ENCODE measurements at places on chromosomes 3 and 15.

GRCh38 chr3:194964809-194965208 is 279.1 kb downstream of the FAM43A start:
- no peak for DNase-seq

DNA sequence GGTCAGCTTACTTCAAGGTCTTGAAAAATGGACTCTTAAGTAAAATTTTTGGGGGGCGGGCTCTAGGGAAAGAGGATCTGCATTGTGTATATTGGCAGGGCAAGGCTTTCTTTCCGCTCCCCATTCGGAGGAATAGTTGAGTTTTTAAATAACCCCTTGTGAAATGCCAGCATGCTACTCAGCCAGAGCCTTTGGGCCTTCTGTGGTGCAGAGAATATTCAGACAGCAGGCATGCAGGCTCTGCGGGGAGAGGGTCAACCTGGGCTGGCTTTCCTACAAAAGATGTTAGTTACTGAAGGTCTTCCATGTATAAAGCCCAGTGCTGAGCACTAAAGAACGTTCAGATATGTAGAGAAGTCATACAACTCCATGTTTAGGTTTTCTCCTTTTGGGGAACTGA is 40.6 kb downstream of the ADAMTSL3 start:
- no peak for DNase-seq

- no peak for DNase-seq
Observed at GRCh38 chr3:41216422-41216821, 17.1 kb downstream of the CTNNB1 start.

DNA sequence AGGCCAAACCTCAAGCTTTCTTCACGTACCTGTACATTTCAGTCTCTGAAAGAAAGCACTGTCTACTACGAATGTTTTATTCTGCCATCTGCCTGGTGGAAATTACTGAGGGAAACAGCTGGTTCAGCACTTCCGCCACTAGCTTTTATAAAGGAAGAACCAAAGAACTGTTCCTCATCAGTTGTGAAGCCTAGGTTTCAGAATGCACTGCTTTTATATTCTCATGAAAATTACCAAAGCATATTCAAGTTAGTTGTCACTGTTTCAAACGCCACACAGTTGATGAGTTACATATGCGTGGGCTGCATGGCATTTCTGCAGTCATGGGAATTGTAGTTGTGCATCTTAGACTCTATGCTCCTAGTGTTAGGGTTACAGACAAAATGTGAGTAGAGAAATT is 21.5 kb upstream of the ZBTB38 start:
- DNase-seq, result no peak

DNA sequence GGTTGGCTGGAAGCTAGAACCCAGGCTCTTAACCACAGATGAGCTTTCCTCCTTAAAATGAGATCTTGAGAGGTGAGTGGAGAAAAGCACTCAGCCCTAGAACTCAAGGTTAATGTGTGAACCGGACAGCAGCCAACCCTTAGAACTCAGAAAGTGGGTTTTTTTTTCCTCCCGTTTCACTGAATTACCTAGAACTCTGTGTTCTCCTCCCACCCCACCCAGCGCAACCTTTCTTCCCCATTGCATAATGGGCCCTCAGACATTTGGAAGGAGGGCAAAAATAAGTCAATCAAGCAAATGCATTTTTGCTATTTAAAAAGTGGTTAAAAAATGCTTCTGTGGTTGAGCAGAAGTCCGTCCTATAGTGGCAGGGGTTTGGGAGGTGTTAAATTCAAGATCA is 36.7 kb downstream of the POC1A start:
- no peak for DNase-seq
